Kidney (tissue), 22 donors: ENCODE measurements at places on chromosomes 11 and 22. TPM values are rescaled to one million over a fixed set of nuclear protein-coding genes. Genes with fewer than 3 reads are reported as not detected.

DNA sequence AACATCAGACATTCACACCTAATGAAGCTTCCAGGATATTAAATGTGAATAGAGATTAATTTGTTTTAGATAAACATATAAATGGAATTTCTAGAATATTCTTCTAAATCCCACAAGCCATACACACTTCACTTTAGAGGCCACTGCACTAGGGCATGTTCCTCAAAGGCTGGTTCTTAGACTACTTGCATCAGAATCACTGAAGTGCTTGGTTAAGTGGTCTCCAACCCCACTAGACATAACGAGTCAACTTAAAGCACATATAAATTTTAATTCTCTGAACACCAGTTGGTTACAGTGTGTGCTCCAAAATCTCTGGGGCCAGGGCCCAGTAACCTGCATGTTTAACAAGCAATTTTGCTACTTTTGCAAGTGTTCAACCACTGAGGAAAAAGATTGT lies 7.9 kb upstream of the ALKBH8 start:
- no peak overlapping the region for H3K4me3 ChIP-seq
- H3K36me3 ChIP-seq: no peaks in the 10 kb centered on the region
- DNase-seq: no peak
- H3K4me1 ChIP-seq: no peaks in the 10 kb centered on the region

- no peak for DNase-seq
- H3K4me3 ChIP-seq: no peak overlapping the region
- H3K4me1 ChIP-seq: no peaks in the 10 kb centered on the region
- no peaks in the 10 kb centered on the region for H3K27me3 ChIP-seq
- H3K27ac ChIP-seq: no peak overlapping the region
Observed at GRCh38 chr11:57405271-57405860, 14.9 kb upstream of the PRG2 start.

Gene CTSW
- total RNA-seq: 3.9 TPM

Gene HORMAD2
- not detected for total RNA-seq

Gene LDHAL6A
- total RNA-seq: not detected

Gene CXCR5
- total RNA-seq: 1.1 TPM

Gene OR8G1
- not detected for total RNA-seq

Gene HBG2
- total RNA-seq: not detected

GRCh38 chr11:3959015-3959902 lies 103.8 kb downstream of the STIM1 start:
- H3K27me3 ChIP-seq: no peaks in the 10 kb centered on the region
- H3K27ac ChIP-seq: no peak overlapping the region
- DNase-seq: no peak

GRCh38 chr22:44802956-44803355 lies 50.6 kb downstream of the ARHGAP8 start:
- no peaks in the 10 kb centered on the region for H3K36me3 ChIP-seq
- H3K4me3 ChIP-seq: no peak overlapping the region
- no peak for DNase-seq
- H3K27me3 ChIP-seq: no peaks in the 10 kb centered on the region
- no peak overlapping the region for H3K27ac ChIP-seq
- no peaks in the 10 kb centered on the region for H3K4me1 ChIP-seq

- H3K27me3 ChIP-seq: no peaks in the 10 kb centered on the region
- H3K27ac ChIP-seq: no peak overlapping the region
- H3K36me3 ChIP-seq: no peaks in the 10 kb centered on the region
- peaks cover 3% of the 10 kb centered on the region for H3K4me1 ChIP-seq
- H3K4me3 ChIP-seq: no peak overlapping the region
Observed at GRCh38 chr11:108875134-108875533, 210.3 kb downstream of the DDX10 start.

DNA sequence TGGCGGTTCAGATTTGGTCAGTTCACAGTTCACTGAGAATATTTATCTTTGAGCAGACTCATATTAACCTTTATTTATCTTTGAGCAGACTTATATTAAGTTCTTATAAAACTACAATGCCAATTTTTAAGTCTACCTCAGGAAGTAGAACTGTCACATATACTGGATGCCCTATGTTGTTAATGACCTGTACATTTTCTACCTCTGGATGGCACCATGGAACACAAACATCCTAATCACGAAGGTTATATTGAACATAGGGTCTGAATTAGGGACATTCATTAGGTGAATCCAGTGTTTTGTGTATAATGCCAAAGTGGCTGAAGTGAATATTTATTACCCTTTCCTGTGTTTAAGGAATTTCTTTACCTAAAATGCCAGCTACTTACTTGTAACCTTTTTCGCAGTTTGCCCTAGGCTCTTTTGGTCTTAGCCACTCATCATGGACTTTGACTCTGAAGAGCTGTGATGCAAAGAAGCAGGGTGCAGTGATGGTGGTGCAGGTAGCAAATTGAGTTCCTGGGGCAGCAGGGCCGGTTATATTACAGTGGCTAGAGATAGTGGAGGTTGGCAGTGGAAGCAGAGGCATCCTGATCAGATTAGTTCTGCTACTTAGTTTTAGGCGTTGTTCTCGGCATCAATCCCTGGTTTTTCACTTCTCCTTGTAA lies 71.8 kb downstream of the STIM1 start:
- H3K27ac ChIP-seq: no peak overlapping the region
- H3K4me1 ChIP-seq: peaks cover 14% of the 10 kb centered on the region
- H3K36me3 ChIP-seq: no peaks in the 10 kb centered on the region
- no peaks in the 10 kb centered on the region for H3K27me3 ChIP-seq
- H3K4me3 ChIP-seq: no peak overlapping the region

DNA sequence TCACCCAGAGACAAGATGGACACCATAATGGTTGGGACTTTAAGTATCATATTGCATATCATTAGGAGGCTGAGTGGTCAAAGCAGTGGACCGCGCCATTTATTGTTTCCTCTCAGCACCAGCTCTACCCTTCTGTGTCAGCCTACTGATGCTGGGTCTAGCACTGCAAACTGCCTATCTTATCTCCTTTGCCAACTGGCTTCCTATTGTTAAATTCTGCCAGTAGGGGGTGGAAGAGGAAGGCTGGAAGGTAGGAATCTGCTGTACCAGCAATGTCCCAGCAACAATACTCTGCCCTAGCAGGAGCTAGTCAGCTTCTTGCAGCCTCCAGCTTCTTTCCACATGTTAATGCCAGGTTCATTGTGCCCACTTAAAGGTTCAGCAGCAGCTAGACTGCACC lies 367.1 kb upstream of the PDGFD start:
- DNase-seq: peak; percentile 8
- H3K27ac ChIP-seq: no peak overlapping the region
- no peaks in the 10 kb centered on the region for H3K4me1 ChIP-seq
- no peaks in the 10 kb centered on the region for H3K27me3 ChIP-seq
- no peak overlapping the region for H3K4me3 ChIP-seq
- H3K36me3 ChIP-seq: no peaks in the 10 kb centered on the region

- no peak overlapping the region for H3K4me3 ChIP-seq
- H3K27me3 ChIP-seq: no peaks in the 10 kb centered on the region
- peaks cover 14% of the 10 kb centered on the region for H3K36me3 ChIP-seq
Observed at GRCh38 chr11:5679811-5680210, 5.1 kb downstream of the TRIM5 start.
